ENCODE measurements at places on chromosomes 11 and 22.

GRCh38 chr22:27677905-27678458, 123.6 kb downstream of the MN1 start:
- DNase-seq, result no peak

- DNase-seq, result no peak
Observed at GRCh38 chr11:65204646-65205601, 23.2 kb downstream of the CAPN1 start.

DNA sequence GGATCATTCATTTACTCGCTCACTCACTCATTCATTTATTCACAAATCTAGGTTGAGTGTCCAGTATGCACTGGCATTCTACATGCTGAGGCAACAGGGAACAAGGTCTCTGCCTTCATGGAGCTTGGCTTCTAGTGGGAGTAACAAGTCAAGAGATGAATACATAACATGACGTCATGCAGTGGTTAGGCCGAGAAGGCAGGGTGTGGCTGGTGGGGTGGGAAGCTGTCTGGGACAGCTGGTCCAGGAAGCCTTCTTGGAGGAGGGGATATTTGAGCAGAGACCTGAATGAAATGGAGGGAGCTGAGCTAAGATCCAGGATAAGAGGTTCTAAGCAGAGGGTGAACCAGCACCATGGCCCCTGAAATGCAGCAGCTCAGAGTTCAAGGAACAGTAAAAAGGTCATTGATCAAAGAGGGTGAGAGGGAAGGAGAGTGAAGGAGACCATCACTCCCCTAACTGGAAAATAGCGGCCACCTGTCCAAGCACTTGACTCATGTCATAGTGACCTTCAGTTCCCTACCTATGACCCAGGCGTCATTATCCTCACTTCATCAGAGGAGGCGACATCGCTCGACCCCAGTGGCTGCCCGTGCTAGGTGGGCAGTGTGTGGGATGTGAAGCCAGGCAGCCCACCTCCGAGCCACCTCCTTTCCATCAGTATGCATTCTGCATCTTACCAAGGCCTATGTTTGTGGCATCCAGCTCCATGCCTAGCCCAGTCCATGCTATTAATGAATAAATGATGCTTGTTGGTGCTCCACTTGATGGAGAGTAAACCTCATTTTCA, 105.0 kb downstream of the TSPAN18 start:
- DNase-seq, result no peak

- no peak for DNase-seq
Observed at GRCh38 chr11:118524356-118524755, 2.9 kb upstream of the TTC36 start.

Data from stimulated activated CD8-positive, alpha-beta memory T cell treated with anti-CD3 and anti-CD28 coated beads, Interleukin-4, amount 100 ng/mL, for 4 hours (primary cell).